ENCODE measurements at places on chromosomes 7 and 10. TPM values are rescaled to one million over a fixed set of nuclear protein-coding genes. Genes with fewer than 3 reads are reported as not detected.

Gene CNPY1
- not detected for total RNA-seq

Gene VWDE
- total RNA-seq, result 2.6 TPM

- no peak for DNase-seq
Measured at GRCh38 chr7:84193747-84194146, 842 bp downstream of the SEMA3A start.

Gene ANKRD2
- 0.25 TPM for total RNA-seq

Gene MALRD1
- not detected for total RNA-seq

DNA sequence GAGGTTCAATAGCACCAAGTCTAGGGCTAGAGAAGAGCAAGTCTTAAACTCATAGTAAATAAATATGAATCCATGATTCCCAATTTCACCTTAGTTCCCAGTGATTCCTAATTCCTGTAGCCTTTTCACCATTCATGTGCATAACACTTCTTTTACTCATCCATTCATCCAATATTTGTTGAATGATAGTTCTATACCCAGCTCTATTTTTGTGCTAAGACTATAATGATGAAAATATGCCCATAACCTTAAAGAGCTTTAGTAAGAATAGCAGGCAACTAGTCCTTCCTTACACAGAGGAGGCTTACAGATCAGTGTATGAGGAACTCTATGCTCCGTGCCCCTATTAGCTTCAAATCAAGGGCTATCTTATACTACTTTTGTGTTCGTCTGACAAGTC lies 280.2 kb upstream of the CHRM2 start:
- DNase-seq, result no peak

Gene SFTPA1
- total RNA-seq, result not detected

DNA sequence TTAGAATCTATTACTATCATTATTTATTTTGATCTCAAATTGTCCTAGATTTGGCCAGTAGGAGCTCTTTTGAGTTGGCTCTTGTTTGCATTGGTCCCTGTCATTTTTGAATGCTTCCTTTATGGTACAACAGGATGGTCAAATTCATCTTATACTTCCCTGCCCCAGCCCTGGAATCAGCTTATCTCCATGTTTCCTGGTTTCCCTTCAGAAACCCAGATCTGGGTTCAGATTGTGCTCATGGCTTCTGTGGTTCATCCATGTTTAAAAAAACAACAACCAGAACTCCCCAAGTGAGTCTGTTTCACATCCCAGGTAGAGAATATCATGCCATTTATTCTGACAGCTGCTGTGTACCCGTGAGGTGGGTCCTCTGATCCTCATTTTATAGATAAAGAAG lies 10.6 kb downstream of the ZFYVE27 start:
- DNase-seq, result no peak

Gene MKX
- total RNA-seq, result not detected

- DNase-seq, result no peak
Measured at GRCh38 chr7:73397521-73398281, 35.9 kb upstream of the FZD9 start.

Gene PODXL
- 1.3 TPM for total RNA-seq
